ENCODE measurements at places on chromosomes 11 and 22.

GRCh38 chr11:117459123-117459978 is 131.7 kb downstream of the CEP164 start:
- no peak for DNase-seq

DNA sequence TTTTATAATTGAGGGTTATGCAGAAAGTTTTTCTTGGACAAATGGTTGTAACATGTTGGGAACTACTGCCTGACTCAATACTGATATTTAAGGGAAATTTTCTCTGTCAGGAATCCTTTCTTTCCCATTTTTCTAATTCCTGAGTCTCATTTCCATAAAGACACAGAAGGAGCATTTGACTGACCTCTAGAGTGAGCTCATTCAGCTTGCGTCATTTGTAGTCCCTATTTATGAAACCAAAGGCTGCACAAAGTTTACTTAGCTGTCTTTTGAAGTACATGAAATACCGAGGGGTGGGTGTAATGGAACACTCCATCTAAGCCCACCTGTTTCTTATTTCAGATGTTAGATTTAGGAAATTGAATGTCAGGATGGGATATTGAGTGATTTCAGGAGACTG is 359.5 kb upstream of the C11orf87 start:
- no peak for DNase-seq

DNA sequence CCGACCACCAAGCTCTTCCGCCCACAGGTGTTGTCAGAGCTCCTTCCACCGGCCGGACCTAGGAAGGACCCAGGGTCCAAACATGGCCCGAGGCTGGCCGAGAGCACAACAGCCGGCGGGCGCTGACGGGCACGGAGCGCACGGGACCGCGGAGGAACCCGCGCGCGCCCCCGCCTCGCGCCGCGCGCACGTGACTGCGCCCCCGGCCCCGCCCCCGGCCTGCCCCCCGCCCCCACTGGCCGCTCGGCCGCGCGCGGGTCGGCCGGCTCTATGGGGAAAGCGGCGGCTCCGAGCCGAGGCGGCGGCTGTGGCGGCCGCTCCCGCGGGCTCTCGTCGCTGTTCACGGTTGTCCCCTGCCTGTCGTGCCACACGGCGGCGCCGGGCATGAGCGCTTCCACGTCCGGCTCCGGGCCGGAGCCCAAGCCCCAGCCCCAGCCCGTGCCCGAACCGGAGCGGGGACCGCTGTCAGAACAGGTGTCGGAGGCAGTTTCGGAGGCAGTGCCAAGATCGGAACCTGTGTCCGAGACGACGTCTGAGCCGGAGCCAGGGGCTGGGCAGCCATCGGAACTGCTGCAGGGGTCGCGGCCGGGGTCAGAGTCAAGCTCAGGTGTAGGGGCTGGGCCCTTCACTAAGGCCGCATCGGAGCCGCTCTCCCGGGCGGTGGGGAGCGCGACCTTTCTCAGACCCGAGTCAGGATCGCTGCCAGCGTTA is at the start of gene OSBP2:
TSS of gene OSBP2 (plus strand) at position 235 of the 711 bp plus-strand sequence. CDS start at position 271, 36 bp downstream.
- DNase-seq: peak; percentile 18

GRCh38 chr11:116836632-116836991 is 810 bp downstream of the APOA1 start:
- no peak for DNase-seq

GRCh38 chr11:125370561-125371389 is 125.3 kb downstream of the FEZ1 start:
- DNase-seq: no peak

DNA sequence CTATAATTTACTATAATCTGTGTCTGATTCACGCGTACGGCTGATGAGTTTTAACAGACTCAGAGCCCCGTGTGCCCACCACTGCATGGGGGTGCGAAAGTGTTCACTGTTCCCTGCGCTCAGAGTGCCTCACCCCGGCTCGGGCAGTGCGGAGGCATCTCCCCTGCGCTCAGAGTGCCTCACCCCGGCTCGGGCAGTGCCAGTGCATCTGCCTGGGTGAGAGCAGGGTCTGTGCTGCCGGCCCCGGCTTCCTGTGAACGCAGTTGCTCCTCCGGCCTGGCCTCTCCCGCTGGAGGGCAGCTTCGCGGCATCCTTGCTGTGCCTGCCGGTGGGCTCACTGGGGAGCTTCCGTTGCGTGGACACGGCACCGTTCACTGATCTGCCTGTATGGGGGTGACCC is 14.2 kb downstream of the PTDSS2 start:
- no peak for DNase-seq

GRCh38 chr11:66321606-66322005 is 4.8 kb upstream of the CD248 start:
- DNase-seq: no peak

DNA sequence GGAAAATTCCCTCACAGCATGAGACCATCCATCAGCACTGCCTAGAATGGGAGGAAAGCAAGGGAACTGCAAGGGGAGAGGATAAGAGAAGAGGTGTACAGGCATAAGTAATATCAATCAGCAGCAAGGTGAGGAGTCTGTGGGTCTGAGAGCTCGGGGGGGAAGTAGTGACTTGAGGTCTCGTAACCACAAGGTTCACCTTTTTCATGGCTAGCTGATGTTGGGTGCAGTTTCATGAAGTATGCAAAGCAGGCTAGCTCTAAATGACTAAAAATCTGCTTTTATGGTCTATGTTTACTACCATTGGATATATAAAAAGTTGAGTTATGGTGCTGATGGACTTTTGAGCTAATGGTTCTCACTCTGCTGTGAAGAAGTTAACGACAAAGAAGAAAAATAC is 35.8 kb downstream of the OR4C6 start:
- DNase-seq: no peak

- DNase-seq: no peak
Observed at GRCh38 chr22:37940698-37941376, 12.6 kb downstream of the C22orf23 start.

DNA sequence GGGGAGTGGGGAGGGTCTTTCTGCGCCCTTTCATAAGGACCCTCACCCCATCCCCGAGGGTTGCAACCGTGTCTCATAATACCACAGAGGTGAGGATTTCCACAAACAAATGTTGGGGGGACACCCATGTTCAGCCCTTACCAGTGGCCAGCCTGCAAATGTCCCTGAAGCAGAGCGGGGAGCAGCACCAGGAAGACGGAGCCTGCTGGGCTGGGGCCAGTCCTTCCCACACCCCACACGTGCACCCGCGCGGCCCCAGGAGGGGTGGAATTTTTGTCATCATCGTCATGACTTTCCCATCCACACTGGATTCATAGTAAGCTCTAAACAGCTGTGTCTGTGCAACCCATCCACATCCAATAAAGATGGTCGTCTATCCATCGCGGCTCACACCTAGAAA is 409.8 kb downstream of the BRD1 start:
- no peak for DNase-seq

GRCh38 chr11:36147491-36147890 is 141.7 kb downstream of the COMMD9 start:
- DNase-seq: no peak

DNA sequence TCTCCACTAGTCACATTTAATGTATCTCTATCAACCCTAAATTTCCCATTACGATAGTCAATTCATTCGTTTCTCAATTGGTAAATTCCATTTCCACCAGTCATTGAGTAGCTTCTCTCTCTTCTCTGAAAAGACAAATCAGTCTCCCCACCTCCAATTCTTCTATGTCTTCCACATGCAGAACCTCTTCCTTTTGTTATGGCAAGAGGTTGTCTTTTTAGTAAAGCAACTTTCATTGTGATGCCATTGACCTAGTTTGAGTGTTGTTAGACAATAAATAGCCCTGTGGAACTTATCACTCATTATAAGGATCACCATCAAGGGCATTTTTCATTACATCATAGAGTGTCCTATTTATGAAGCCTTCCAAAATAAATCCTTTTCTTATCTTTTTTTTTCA is 340.9 kb downstream of the LRRC4C start:
- no peak for DNase-seq

DNA sequence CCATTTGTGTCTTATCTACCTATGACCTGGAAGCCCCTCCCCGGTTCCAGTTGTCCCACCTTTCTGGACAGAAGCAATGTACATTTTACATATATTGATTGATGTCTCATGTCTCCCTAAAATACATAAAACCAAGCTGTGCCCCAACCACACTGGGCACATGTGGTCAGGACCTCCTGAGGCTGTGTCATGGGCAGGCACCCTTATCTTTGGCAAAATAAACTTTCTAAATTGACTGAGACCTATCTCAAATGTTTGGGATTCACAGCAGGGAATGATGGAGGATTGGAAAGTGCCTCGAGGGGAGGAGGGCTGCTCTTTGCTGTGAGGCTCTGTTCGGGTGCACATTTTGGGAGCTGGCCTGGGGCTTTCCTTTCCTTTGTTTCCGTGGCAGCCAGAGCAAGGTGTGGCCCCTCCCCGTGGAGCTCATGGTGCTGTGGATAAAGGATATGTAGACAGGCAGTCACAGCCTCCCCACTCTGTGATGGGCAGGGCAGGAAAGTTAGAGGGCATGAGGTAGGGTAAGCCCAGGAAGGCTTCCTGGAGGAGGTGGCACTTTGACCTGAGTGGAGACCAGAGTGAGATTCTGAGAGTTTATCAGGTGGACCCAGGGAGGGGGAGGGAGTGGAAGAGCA is 615.6 kb downstream of the TBC1D22A start:
- DNase-seq: no peak

DNA sequence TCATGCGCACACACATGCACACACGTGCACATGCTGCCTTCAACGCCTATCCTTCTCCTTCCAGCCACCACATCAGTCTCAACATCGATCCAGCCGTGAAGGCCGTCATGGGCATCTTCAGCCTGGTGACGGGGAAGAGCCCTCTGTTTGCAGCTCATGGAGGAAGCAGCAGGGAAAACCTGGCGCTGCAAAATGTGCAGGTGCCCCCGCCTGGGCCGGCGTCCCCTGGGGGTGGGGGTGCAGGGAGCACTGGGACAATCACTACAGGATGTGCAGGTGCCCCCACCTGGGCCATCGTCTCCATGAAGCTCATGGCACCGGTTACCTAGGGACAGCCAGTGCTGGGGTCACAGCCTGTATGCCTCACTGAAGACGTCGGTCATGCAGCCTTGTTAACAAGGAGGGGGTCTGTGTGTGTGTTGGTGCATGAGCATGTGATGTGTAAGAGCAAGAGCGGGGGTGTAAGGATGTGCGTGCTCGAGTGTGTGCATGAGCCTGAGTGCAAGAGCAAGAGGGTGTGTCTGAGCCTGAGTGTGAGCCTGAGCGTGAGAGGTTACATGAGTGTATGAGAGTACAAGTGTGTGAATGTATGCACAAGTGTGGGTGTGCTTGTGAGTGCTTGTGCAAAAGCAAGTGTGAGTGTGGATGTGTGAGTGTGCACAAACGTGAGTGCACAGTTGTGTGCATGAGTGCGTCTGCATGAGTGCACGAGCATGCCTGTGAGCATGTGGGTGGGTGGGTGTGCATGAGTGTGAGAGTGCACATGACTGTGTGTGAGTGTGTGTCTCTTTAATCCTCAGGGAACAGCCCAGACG is 31.5 kb downstream of the NADSYN1 start:
- no peak for DNase-seq

- DNase-seq: no peak
Observed at GRCh38 chr11:47991266-47991830, 11.0 kb downstream of the PTPRJ start.

- DNase-seq: no peak
Observed at GRCh38 chr22:37202716-37203115, 9.6 kb downstream of the SSTR3 start.

GRCh38 chr22:29798801-29799200 is 31.6 kb downstream of the UQCR10 start:
- no peak for DNase-seq

DNA sequence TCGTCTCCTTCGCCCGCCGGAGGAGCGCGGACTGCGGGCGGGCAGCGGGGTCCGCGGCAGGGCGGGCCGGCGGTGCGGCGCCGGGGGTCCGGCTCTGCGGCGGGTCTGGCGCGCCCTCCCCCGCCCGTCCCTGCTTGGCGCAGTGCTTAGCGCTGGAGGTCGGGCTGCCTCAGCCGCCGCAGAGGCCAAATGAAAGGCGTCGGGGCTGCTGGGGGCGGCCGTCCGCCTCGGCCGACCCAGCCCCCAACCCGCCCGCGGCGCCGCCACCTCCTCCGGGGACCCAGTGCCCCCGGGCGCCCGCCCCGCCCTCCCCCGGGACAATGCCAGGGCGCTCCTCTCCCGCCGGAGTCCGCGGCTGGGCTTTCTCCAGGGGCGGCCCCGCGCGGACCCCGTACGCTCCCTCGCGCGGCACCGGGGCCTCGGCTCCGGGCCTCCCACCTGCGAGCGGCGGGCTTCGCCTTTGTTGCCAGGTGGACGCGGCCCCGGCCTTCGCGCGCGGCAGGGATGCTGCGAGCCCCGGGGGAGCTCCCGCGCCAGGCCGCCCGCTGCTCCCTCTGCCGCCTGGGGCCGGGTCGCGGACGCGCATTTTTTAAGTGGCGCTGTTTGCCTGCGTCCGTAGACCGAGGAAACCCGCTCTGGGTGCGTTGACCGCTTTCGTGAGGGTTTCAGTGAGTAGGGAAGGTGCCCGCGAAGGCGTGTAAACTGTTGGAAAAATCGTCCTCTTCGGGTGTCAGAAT is 583 bp downstream of the APLP2 start:
- peak; percentile 57 for DNase-seq

DNA sequence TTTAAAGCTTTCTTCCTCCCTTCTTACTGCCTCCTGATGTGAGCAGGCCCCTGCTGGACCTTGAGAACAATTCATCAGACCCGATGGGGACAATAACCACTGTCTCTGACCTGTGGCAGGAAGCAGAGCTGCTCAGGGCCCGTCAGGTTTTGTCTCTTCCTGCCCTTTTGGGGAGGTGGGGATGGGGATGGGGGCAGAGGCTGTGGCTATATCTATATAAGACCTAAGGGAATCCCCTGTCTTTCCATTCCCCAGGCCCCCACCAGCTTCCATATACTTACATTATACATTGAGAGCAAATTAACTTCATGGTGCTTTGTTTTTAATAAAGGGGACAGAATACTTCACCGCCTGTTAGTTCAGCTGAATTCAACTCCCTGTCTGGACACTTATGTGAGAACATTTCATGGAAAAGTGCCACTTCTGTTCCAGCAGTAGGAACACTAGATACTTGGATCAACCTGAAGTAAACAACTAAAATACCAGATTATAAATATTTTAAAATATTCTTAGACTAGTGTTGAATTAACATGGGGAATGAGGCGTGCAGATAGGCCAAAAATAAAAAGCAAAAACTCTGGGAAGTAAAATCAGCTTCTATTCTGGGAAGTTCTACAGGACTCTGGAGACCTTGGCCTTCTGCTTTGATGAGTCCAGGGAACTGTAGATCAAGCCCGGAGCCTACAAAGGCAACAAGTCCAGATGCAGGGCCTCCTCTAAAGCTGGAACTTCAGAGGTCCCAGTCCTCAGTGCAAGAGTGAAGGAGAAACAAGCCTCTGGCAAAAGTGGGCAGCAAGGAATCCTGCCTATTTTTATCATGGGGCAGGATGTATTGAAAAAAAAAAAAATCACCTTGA is 11.1 kb downstream of the ZP1 start:
- no peak for DNase-seq

- DNase-seq: peak; percentile 42
Observed at GRCh38 chr11:102341844-102342318, 5.1 kb upstream of the BIRC2 start.

- DNase-seq: peak; percentile 62
Observed at GRCh38 chr11:35111161-35112055, 27.6 kb upstream of the CD44 start.

GRCh38 chr11:10654811-10655150 is 38.8 kb downstream of the IRAG1 start:
- DNase-seq: no peak

GRCh38 chr11:69962152-69962551 is 116.0 kb upstream of the ANO1 start:
- DNase-seq: no peak

- no peak for DNase-seq
Observed at GRCh38 chr11:107842412-107843100, 16.0 kb downstream of the SLC35F2 start.

Measured in hepatic stellate cell (primary cell).